ENCODE measurements at places on chromosomes 2 and 18.

DNA sequence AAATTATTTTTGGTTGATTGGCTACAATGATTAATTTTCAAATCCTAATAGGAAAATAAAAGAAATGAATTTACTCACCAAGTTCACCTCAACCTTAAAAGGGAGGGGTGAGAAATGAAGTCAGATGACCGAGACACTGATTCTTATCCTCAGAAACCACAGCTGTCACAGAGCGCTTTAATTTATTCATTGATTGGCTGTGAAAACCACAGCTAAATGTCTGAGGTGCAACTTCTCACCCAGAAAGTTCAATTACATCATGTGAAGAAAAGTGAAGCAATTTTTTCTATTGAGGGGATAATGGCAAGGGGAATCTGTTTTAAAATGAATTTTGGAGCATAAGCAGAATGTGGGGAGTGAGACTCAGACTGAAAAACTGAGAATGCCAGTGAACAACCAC is 128.4 kb downstream of the RNF152 start:
- DNase-seq: no peak

DNA sequence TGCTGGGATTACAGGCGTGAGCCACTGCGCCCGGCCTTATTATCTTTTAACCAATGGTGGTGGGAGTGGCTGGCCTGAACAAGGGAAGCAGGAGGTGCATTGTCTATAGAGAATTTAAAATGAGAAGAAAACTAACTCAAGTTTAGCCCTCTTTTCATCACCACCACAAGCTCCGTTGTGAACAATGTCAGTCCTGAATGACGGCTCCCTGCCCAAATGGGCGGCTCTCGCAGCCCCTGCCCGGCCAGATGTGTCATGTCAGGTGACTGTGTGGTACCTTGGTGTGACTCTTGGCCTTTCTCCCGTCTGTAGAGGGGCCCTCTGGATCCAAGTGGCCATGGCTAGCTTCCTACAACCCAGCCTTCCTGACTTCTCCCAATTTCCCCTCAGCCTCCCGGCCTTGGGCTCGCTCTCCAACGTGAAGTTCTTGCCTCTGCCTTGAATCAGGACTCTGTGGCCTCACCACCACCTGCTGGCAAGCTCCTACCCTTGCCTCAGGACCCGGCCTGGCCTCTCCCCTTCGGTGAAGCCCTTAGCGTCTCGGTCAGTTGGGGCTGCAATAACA is 67.6 kb downstream of the LONRF2 start:
- no peak for DNase-seq

- no peak for DNase-seq
These were observed 558.2 kb upstream of the TNP1 start for GRCh38 chr2:217418090-217418489.

- no peak for DNase-seq
These were observed 86.5 kb downstream of the LRP2 start for GRCh38 chr2:169275696-169276444.

- DNase-seq: no peak
These were observed 76.9 kb downstream of the USP40 start for GRCh38 chr2:233489666-233490065.

DNA sequence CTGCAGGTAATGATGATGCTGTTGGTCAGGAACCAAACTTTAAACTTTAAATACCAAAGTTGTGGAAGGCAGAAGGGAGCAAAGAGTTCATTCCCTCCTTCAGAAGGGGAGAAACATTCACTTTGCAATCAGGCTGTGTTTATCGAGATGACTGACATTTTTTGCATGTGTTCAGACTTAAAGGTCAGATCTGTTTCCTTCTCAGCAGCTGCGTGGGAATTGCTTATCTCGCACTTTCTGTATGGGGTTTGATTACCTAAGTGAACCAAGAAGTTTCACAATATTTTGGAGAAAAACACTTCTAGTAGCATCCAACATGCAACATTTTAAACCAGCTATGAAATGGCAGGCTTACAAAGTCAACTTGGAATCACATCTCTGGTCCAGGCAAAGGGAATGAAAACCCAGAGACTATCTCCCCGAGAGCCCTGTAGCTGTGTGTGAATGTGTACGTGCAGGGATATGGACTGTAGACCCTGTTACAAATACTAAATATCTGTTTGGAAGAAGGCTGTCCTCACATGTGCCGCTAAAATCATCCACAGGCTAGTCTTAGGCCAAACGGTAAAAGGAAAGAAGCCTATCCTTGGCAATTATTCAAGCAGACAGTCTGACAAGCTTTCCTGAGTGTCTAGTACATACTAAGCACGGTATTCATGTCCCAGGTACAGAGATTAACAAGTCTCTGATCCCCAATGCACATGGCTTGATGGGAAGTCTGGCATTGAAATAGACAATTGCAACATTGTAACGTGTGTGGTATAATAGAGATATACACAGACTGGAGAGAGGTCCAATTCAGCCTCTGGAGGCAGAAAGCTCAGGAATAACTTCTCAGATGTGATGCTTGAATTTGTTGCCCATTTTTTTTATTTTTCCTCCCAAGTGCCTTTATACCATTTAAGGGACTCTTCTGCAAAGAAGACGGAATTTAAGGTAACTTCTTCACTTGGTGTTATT is 483.1 kb downstream of the DPP10 start:
- no peak for DNase-seq

- peak; percentile 46 for DNase-seq
These were observed 96.0 kb downstream of the INHBB start for GRCh38 chr2:120441744-120442471.

- no peak for DNase-seq
These were observed 187.8 kb upstream of the SIX3 start for GRCh38 chr2:44753552-44754285.

- DNase-seq: no peak
These were observed 217.1 kb downstream of the MREG start for GRCh38 chr2:215796140-215796855.

GRCh38 chr2:159971365-159972152 is 90.9 kb downstream of the PLA2R1 start:
- no peak for DNase-seq

DNA sequence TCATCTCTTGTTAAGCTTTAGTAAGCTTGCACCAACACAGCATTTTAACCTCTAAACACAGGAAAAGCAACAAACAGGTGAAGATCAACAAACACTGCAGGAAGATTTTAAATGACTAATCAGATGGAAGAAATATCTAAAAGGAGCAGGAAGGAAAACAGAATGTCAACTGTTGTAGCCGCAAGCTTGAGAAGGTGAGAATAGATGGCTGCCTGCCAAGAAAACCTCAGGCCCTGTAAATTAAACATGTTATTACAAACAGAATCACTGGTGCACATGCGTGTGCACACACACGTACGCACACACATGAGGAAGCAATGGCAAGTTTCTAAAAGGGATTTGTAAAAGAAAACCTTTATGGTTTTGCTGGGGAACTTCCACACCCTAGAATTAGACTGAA is 257.8 kb upstream of the GALNT5 start:
- DNase-seq: no peak

DNA sequence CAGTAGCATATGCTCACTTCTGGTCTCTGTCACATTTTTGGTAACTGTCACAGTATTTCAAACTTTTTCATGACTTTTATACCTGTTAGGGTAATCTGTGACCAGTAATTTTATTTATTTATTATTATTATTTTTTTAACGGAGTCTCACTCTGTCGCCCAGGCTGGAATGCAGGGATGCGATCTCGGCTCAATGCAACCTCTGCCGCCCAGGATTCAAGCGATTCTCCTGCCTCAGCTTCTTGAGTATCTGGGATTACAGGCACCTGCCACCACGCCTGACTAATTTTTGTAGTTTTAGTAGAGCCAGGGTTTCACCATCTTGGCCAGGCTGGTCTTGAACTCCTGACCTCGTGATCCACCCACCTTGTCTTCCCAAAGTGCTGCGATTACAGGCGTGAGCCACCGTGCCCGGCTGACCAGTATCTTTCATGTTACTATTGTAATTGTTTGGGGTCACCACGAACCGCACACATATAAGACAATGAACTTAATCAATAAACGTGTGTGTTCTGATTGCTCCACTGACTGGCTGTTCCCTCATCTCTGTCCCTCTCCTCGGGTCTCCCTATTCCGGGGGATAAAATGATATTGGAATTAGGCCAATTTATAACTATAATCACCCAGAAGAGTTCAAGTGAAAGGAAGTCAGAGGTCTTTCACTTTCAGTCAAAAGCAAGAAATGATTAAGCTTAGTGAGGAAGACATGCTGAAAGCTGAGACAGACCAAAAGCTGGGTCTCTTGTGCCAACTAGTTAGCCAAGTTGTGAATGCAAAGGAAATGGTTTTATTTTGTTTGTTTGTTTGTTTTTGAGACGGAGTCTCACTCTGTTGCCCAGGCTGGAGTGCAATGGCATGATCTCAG is 22.9 kb downstream of the TGIF1 start:
- DNase-seq: no peak

Measured in amygdala (tissue), 56 donors.